ENCODE measurements at places on chromosomes 7 and 10.

GRCh38 chr10:102153093-102153620 lies 968 bp downstream of the NOLC1 start:
- DNase-seq, result no peak

DNA sequence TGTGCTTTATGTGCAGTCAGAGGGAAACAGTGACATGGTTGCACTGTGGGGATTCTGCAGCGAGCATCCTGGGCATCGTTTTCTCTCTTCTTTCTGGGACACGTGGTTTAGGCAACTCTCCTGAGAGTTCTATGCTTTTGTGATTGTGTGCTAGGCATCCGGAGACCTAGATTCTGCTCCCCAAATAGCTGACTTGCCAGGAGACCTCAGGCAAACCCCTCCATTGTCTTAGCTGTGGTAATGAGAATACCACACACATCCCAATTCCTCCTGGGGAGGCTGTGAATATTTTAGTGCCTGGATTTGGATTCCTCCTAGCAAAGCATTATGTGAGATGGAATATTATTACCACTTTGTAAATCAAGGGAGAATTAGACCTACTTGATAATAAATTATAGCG lies 611.9 kb upstream of the C7orf33 start:
- no peak for DNase-seq

DNA sequence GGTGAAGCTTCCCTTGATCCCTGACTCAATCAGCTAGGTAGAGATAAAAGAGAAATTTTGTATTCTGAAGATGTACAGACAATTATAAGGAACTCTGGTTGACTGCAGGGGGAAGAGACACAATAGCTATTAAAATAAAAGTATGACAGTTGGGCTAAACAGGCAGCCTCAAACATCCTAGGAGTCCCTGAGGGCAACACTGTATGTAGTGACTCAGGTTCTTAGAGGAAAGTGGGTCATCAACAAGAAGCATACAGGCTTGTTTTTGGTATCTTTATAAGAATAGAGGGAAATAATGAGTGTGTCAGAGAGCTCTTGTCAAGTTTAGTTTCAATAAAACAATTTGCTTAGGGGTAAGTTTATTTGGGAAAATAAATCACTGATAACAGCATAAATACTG lies 150.3 kb downstream of the AUTS2 start:
- peak; percentile 37 for DNase-seq

DNA sequence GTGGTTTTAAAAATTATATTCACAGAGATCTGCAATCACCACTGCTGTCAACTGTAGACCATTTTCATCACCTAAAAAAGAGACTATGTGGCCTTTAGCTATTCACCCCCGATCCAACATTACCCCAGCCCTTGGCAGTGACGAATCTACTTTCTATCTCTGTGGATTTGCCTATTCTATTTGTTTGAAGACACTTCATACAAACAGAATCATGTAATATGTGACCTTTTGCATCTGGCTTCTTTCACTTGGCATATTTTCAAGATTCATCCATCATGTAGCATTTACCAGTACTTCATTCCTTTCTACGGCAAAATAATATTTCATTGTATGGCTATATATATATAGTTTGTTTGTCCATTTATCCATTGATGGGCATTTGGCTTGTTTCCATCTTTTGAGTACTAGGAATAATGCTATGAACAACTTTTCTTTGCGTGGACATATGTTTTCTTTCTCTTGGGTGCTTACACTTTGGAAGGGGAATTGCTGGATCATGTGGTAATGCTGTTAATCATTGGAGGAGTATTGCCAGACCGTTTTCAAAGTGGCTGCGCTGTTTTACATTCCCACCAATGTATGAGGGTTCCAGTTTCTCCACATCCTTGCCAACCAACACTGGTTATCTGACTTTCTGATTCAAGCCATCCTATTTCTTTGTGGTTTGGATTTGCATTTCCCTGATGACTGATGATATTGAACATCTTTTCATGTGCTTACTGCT lies 22.3 kb downstream of the ADAMTS14 start:
- DNase-seq, result no peak

- DNase-seq, result no peak
Observed at GRCh38 chr10:397321-398068, 262.2 kb downstream of the ZMYND11 start.

- DNase-seq, result no peak
Observed at GRCh38 chr10:126893206-126893605, 12.0 kb upstream of the DOCK1 start.

- DNase-seq, result peak; percentile 15
Observed at GRCh38 chr7:149196705-149197171, 1.4 kb downstream of the ZNF282 start.

GRCh38 chr7:52726493-52726892 lies 308.9 kb upstream of the POM121L12 start:
- no peak for DNase-seq

DNA sequence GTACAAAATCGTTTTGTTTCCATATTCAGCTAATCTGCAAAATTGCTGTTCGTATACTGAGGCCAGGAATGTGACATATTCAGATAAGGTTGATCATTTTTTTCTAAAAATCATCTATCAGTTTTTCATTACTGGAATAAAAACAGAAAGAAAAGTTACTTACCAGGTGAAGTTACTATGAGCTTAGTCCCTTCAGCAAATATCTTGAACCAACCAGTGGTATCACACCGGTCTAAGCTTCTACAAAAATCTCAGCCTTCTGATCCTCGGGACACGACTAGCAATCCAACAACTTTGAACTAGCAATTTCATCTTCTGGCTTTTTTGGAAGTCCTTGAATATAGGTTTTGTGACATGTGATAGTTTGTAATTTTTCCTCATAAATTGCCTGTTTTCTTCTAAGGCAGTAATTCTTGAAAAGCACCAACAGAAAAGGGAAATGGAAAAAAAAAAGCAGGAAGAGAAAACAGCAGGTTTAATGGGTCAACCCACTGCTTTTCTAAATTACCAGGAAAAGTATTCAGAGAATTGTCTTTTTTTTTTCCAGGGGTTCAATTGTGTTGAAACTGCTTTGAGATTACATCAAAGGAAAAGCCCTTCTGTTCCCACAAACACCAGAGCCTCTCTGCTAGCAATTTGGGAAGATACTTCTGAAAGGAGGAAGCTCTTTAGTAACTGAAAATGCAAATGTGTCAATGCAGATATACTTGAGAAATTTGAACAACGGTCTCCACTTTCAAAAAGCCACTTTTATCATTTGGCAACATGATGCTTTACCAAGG lies 2.9 kb upstream of the TARP start:
- DNase-seq, result no peak

- no peak for DNase-seq
Observed at GRCh38 chr10:80000541-80000940, 51.6 kb upstream of the SFTPD start.

DNA sequence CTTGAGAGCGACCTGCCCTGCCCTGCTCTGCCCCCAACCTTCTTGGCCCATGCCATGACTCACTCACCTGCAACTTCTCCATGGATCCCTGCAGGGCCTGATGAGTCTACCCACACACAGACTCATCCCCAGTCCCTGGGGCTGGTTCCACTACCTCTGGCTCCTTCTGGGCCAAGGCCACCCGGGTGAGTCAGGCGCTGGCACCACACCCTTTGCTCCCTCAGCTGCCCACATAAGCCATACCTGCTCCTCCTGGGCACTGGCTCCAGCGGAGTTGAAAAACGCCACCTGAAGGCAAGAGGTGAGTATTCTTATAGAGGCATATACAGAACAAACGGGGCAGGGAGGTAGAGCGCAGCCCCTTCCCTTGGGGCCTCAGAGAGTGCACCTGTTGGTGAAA lies 16.2 kb upstream of the MTPAP start:
- DNase-seq, result no peak

GRCh38 chr7:130475776-130476175 lies 16.1 kb upstream of the MEST start:
- no peak for DNase-seq

DNA sequence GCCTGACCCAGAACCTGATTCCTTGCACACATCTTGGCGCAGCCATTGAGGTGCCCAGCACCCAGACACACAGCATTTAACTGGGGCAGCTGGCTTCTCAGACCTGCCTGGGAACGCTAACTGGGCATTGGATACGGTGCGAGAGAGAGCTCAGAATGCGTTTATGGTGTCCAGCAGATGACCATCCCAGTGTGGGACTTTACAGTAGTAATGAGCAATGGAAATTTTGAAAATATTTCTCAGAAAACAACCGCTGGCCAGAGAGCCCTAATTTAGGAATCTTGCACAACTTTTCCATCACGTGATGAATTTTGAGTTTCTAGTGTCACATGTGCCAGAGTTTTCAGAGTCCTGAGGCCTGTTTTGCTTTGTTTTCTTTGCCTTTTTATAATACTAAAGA lies 78.2 kb upstream of the SEC61G start:
- no peak for DNase-seq

Measured in kidney capillary endothelial cell (primary cell).